Foreskin keratinocyte (primary cell): ENCODE measurements at places on chromosomes 11 and 22. TPM values are rescaled to one million over a fixed set of nuclear protein-coding genes. Genes with fewer than 3 reads are reported as not detected.

GRCh38 chr11:45803971-45804760 lies 783 bp upstream of the SLC35C1 start:
- DNase-seq: peak; percentile 7

- DNase-seq: no peak
These were observed 269.9 kb upstream of the SORL1-AS1 start for GRCh38 chr11:121722431-121723245.

- DNase-seq: no peak
These were observed 217.5 kb upstream of the SORL1-AS1 start for GRCh38 chr11:121670266-121670665.

The GLYATL2 gene
- total RNA-seq: 0.28 TPM in 1 of 2 replicates, not detected in the other

The CRELD2 gene
- total RNA-seq: 35.9 and 43.2 TPM in 2 replicates

DNA sequence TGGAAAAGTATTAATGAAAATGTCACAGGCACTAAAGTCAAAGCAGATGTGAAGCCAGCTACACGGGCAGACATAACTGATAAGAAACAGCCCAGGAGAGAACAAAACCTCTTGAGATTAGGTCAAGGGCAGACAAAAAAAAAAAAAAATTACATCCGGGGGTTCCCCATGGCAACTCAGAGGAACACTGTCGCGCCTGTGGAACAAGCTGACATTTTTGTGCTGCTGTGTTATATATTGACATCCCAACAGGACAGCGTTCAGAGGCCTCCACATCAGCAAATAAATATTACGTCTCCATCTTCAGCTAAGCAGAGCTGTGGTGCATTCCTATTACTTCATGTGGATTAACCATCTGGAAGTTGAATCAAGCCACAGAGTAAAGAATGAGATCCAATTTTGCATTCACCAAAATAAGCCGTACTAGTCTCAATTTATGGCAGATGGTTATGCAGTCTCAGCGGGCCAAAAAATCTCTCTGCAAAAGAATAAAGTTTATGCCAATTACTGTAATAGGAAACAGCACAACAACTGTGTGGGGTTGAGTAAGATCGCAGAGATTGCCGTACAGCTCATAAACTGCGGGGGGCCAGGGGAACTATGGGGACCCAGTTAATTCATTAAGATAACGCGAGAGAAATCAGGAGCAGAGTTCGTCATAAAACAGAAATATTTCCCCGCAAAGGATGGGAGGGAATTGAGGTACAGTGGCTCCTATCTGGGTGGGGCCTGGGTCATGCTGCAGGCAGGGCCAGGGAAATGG lies 41.3 kb upstream of the MN1 start:
- no peak for DNase-seq

GRCh38 chr22:18031695-18032454 lies 7.5 kb upstream of the MICAL3 start:
- DNase-seq: peak; percentile 94

The RTN4R gene
- 19.1 and 19.3 TPM in 2 replicates for total RNA-seq

GRCh38 chr11:87215236-87215635 lies 177.5 kb downstream of the TMEM135 start:
- DNase-seq: peak; percentile 15

The DNAL4 gene
- 14.0 and 16.3 TPM in 2 replicates for total RNA-seq

DNA sequence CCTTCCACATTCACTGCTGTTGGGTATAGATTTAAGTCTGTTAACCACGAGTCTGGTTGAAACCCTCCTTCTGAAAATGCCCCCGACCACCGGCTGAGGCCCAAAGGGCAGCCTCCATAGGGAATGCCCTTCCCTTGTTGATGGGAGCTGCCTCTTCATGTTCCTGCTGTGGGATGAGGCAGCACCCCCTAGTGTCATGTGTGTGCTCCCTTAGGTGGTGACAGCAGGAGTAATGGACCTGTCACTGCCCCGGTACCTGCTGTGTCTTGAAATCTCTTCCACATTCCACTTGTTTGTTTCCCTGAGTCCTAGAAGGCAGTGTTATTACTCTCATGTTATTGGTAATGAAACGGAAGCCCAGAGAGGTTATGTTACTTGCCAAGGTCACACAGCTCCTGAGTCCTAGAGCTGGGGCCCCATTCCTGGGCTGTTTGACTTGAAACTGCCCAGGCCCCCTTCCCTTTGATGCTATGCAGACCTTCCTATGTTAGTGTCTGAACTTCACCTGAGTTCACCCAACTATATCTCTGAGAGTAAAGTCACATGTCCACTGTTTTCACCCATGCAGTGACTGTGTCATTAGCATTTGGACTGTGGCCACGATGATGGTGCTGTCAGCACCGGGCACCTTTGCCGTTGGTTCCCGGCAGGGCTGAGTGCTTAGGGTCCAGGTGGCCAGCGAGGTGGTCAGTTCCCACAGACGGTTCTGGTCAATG lies 234.3 kb downstream of the TBC1D22A start:
- DNase-seq: no peak

- DNase-seq: no peak
These were observed 619 bp downstream of the LRRC75B start for GRCh38 chr22:24592058-24592850.

GRCh38 chr22:29270475-29271271 lies 2.6 kb downstream of the EWSR1 start:
- DNase-seq: peak; percentile 33

The DEUP1 gene
- not detected in 2 replicates for total RNA-seq

- DNase-seq: peak; percentile 82
These were observed 4.3 kb downstream of the ZC3H7B start for GRCh38 chr22:41305646-41306045.
